ENCODE measurements at places on chromosomes 5 and 9. TPM values are rescaled to one million over a fixed set of nuclear protein-coding genes. Genes with fewer than 3 reads are reported as not detected.

Gene GOLPH3
- polyA plus RNA-seq, result 41.3 TPM

Gene HSPB3
- polyA plus RNA-seq, result 0.98 TPM

Gene SLC22A4
- 2.5 TPM for polyA plus RNA-seq

Gene B4GALT7
- 80.5 TPM for polyA plus RNA-seq

Gene ARHGEF39
- polyA plus RNA-seq, result 2.8 TPM

Gene HMMR
- 10.6 TPM for polyA plus RNA-seq

Gene PTGR1
- polyA plus RNA-seq, result 72.7 TPM

Gene ECM2
- polyA plus RNA-seq, result 0.26 TPM

Gene CAMK4
- polyA plus RNA-seq, result 2.6 TPM

Gene PCDHA4
- polyA plus RNA-seq, result 0.02 TPM

Gene INSL4
- 0.03 TPM for polyA plus RNA-seq

Gene GFPT2
- polyA plus RNA-seq, result 17.7 TPM

Gene FYB1
- polyA plus RNA-seq, result not detected

Gene TIMD4
- not detected for polyA plus RNA-seq

Gene CYLC2
- not detected for polyA plus RNA-seq

Gene PCDHB16
- polyA plus RNA-seq, result 0.93 TPM
